Tracheal epithelial cell (primary cell): ENCODE measurements at places on chromosomes 5 and 9. TPM values are rescaled to one million over a fixed set of nuclear protein-coding genes. Genes with fewer than 3 reads are reported as not detected.

The GTF2H2C gene
- total RNA-seq = 22.2 and 26.4 TPM in 2 replicates

The SLC6A7 gene
- total RNA-seq = under 0.01 TPM in 1 of 2 replicates, not detected in the other

The CORO2A gene
- 17.1 and 29.8 TPM in 2 replicates for total RNA-seq

The CDH10 gene
- total RNA-seq = not detected in 2 replicates

The PLAC8L1 gene
- 0.43 TPM in 1 of 2 replicates, not detected in the other for total RNA-seq
